Stimulated activated CD4-positive, alpha-beta T cell treated with anti-CD3 and anti-CD28 coated beads, Interleukin-15, amount 100 ng/mL, for 1 hour (primary cell): ENCODE measurements at places on chromosomes 2 and 18.
A peak's percentile ranks its signal among the peaks of the same experiment; 100 is the strongest.

DNA sequence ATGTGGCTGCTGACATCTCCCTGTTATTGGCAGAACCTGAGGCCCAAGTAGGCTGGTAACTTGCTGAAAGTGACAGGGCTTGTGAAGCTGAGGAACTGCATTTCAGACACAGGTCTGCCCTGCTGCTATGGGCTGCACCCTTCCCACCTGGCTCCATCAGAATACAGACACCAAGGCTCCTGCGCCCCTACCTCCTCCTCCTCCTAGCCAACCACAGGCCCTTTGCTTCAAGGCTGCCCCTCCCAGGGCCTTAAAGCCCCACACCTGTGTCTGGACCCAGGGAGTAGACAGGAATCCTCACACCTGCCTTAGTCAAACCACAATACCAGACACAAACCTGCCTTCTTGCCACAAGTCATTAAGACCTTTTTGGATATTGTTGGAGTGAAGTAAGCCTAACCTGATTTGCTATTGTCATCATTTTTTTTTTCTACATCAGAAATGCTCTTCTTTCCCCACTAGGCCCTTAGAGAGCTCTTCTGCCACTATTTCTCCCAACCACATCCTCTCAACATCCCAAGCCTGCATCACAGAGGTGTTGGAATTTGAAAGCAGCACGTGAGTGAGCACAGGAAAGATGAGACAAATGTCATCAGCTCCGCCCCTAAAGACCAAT, 489.7 kb downstream of the EIPR1 start:
- DNase-seq = no peak

GRCh38 chr18:23066504-23067039, 68.7 kb upstream of the CABLES1 start:
- DNase-seq = no peak

- no peak for DNase-seq
Observed at GRCh38 chr2:34242763-34243123, 643.6 kb upstream of the FAM98A start.

DNA sequence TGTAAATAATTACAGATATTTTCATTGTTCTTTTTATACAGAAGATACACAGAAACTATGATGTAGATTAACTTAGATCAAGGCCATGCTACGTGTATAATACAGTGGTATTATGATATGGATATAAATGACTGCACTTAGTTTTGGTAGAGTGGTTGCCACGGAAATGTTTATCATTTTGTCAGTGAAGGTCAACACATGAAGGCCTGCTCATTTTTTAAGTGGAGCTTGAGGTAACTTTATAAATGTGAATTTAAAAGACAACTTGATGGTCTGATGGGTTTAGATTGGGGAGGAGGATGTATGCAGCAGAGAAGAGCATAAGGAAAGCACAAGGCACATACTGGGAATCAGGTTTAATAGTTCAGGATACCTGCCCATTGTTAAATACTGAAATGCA, 14.4 kb upstream of the BBS5 start:
- DNase-seq = no peak

DNA sequence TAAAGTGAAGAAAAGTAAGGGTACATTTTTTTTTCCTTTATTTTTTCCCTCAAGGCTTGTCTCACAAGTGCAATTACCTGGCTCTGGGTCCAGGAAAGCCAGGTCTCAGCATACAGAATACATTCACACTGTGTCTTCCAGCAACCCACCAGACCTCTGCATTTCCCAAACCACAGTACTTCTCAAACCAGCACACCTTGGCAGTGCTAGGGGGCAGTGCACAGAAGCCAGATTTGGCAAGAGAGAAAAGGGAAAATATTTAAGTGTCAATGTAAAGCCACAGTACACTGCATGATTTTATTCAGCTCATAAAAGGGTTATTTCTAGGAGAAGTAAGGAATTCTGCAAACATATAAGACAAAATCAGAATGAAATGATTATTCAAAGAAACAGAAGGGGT, 172.8 kb downstream of the NRXN1 start:
- no peak for DNase-seq

DNA sequence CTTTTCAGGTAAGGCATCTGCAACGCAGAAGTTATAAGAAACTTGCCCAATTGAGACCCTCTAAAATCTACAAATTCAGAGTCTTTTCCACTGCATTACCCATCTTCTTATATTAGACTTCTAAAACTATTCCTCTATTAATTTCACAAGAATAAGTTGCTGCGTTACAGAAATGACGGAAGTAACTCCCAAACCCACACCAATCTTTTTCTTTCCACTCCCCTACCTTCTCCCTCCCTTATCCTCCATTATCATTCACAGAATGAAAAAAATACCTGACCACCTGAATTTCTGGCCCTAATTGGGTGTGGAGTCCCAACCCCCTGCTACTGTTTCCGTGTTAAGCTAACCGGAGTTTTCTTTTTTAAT, 689 bp downstream of the RPRD1A start:
- DNase-seq = no peak

DNA sequence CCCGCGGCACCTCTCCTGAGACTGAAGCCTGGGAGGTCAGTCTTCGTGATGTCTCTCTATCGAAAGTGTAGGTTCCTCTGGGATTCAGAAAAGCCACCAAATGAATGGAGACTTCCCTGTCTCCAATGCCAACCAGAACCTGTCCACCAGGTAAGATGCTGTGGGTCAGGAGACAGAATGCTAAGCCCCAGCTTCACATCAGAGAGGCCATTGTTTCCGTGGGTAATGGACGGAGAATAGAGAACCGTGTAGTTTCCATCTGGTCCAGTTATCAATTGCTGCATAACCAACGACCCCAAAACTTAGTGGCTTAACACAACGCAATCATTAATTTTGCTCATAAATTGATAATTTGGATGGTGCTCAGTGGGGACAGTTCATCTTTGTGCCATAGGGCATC, 93.5 kb downstream of the DDX1 start:
- DNase-seq = no peak

DNA sequence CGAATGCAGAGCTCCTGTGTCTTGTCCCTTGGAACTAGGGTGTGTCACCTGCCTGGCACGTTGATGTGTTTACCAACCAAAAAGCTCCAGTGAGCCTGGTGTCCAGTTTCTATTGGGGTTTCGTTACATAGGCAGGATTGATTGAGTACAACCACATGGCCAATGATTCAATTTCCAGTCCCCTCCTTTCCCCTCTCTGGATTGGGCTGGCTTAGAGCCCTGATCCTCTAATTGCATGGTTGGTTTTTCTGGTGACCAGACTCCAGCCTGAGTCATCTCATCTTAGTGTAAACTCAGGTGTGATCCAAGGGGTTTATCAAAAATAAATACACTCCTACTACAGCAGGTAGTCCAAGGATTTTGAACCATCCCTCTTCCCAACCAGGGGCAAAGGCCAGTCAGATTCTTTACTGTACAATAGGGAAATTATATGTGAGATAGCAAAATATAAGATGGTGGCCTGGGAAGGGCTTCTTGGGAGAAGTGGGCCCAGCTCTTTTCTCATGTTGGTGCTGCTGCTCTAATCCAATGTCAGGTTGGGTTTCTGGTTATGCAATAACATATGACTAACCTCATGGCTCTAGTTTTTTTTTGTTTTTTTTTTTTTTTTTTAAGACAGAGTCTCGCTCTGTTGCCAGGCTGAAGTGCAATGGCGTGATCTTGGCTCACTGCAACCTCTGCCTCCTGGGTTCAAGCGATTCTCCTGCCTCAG, 64.7 kb upstream of the MGAT5 start:
- no peak for DNase-seq

- no peak for DNase-seq
Observed at GRCh38 chr2:143229952-143230351, 100.7 kb downstream of the ARHGAP15 start.

DNA sequence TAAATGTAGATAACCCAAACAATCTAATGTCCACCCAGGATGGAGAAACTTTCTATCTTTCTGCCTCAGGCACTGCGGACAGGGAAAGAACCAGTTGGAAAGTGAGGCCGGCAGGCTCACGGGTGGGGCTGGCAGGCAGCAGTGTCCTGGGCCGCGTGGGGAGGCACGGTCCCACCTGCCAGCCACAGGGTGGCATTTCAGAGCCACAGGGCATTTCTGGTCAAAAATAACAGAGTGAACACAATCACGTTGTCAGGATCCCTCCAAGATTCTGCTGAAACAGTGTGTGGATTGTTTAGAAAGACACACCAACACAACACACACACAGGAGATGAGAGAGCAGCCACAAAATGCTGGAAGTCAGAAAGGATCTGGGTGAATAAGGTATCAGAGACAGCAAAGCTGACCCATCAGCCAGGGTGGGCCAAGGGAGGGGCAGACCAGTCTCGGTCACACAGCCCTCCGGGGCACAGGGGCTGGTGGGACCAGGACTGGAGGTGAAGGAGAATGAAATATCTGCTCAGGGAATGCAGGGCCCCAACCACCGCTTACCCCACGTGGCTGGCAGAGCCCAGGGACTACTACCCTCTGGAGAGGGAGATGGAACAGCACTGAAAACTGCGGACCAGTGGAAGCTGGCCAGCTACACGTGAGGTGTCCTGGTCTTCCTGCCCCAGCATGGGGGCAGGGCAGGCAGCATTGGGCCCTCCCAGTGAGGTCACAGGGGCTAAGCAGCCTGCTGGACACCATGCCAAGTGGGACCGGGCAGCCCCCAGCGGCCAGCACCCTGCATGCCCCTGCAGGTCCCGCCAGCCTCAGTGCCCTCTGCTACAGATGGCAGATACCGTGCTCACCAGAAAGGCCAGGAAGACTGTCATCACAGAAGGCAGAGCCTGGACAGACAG, 173.9 kb downstream of the HDAC4 start:
- no peak for DNase-seq

DNA sequence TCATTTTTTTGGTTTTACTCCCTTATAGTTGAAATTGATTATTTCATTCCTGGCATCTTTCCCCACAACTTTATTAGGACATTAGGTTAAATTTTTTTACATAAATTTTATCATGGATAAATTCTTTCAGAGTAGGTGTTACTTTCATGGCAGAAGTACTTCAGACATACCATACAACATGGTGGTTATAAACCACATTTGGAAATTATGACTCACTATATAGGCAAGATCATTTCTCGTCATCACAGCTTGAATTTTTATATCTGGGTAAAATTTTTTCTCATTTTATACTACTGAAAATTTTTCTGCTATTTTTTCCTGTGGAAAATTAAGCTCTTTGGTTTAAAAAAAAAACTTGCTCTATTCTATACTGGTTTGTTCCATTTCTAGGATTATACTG, 111.9 kb upstream of the COL5A2 start:
- no peak for DNase-seq

DNA sequence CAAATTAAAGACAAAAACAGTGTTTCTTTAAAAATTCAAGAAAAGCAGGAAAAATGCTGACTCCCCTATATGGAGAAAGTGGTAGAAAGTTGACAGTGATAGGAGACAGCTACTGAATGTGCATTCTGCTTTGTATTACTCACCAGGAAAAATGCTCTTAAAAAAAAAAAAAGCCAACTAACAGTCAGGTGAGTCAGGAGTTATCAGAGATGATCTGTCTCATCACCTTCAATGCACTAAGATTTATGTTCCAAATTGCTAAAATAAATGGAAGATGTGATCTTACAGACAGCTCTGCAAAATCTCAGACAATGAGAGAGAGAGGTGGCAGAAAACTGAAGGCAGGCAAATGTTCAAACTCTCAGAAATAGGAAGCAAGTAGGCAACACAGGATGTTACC, 47.6 kb upstream of the ZNF521 start:
- DNase-seq = no peak

DNA sequence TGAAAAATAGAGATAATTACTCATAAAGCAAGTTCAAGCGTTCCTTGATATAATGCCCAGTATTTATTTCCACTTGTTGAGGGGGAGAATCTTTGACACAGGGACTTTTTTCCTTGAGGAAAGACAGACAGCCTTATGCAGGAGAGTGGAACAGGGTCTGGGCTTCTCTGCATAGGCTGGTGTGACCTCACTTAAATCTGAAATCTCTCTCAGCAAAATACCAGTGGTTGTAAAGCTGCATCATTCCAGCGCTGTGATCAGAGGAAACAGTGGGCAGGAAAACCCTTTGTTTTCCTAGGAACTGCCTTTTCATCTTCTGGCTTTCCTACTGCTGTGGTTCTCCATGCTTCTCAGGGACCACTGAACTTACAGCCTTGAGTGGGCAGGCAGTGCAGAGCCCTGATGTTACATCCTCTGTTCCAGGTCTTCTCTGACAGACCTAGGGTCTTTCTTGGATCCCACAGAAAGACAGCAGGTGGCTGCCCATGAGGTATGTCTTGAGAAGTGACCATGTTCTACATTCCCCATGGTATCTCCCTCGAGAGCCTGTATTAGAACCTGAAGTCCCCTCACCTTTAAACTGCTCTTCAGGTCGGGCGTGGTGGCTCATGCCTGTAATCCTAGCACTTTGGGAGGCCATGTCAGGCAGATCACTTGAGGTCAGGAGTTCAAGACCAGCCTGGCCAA, 17.6 kb upstream of the MAP4K4 start:
- no peak for DNase-seq

GRCh38 chr2:181891258-181891965, at the start of gene ITPRID2:
Gene ITPRID2, plus strand, starts transcription at chr2:181891730. Its CDS starts 337 bp downstream, at chr2:181892067.
- peak; percentile 27 for DNase-seq

GRCh38 chr18:53534695-53535094, 689.8 kb downstream of the MBD2 start:
- no peak for DNase-seq

DNA sequence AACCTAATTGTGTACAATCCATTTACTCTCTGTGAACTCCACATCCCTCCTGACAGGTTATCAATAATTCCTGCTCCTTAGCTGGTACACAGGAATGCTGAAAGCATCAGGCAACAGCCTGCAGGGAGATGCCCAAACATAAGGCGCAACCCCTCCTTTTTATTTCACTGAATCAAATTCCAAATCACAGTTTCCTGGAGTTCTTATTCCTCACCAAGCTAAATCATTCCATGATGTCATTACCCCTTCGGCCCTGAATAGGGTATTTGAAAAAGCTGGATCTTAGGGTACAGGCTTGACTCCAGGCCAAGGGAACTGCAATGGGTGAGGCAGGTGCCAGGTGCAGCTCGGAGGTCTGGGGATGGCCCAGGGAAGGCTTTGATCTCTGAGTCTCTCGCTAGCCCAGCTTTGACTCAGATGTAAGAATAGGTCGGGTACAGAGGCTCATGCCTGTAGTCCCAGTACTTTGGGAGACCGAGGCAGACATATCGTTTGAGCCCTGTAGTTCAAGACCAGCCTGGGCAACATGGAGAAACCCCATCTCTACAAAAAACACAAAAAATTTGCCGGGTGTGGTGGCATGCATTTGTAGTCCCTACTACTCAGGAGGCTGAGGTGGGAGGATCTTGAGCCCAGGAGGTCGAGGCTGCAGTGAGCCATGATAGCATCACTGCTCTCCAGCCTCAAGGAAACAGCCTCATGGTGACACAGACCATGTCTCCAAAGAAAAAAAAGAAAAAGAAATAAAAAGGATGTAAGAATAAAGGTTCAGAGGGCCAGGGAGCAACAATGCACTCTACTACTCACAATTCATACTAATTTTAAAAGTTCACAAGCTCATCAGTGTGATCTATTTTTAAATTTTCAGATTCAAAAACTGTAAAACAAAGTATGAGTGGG, 6.8 kb downstream of the FHL2 start:
- DNase-seq = no peak
